ENCODE measurements at places on chromosomes 6 and 20.

DNA sequence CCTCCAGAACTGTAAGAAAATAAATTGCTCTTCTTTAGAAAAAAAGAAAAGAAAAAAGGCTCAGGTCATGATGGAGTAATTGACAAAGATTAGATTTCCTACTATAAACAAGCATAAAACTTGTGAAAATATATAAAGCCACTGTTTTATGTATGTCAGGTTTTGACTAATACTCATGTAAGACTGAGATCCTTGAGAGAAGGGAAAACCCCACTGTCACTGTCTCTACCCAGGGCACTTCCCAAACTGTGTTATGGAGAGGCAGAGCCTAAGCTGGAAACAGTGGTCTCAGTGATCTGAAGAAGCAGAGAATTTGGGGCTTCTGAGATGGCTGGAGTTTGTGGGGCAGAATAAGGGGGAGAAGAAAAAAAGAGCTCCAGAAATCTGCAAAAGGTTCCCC is 7.6 kb downstream of the ACAT2 start:
- DNase-seq: no peak

- DNase-seq: no peak
Measured at GRCh38 chr6:82554666-82555065, 191.0 kb downstream of the TPBG start.

- no peak for DNase-seq
Measured at GRCh38 chr6:2684103-2684749, 66.5 kb downstream of the MYLK4 start.

DNA sequence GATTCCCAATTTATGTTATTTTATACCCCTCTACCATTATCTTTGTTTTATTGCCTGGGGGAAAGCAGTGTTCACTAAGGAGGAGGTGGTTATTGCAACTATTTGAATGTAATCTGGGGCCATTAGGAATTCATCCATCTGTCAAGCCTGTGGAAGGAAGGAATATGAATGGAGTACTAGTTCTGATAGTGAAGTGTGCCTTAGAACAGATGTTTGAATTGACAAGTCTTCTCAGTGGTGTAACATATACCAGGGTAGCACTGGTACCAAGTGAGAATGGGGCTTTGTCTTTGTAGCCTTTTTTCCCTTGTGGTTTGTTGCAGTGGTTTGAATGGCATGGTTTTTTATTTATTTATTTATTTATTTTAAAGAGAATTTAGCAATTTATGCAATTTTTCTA is 27.9 kb upstream of the HDAC2 start:
- DNase-seq: no peak

DNA sequence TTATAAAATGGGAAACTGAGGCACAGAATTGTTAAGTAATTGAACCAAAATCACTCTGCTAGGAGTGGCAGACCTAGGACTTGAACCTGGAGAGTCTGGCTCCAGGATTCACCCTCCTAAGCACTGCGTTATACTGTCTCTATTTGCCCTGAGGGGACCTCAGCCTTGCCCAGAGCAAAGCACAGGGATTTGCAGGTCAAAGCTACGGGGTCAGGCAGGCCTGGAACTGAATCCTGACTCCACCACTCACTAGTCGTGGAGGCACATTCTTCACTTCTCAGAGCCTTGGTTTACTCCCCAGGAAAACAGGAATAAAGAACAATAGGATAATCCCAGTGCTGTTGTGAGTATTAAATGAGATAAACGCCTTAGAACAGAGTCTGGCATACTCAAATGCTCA is 19.4 kb downstream of the KCNK15 start:
- no peak for DNase-seq

GRCh38 chr6:85420551-85420950 is 29.3 kb upstream of the NT5E start:
- DNase-seq: no peak

GRCh38 chr6:140475086-140475485 is 1100.6 kb upstream of the CITED2 start:
- DNase-seq: no peak
